ENCODE measurements at places on chromosomes 16 and 17. TPM values are rescaled to one million over a fixed set of nuclear protein-coding genes. Genes with fewer than 3 reads are reported as not detected.

Gene NPIPB13
- polyA plus RNA-seq: 2.0 TPM

DNA sequence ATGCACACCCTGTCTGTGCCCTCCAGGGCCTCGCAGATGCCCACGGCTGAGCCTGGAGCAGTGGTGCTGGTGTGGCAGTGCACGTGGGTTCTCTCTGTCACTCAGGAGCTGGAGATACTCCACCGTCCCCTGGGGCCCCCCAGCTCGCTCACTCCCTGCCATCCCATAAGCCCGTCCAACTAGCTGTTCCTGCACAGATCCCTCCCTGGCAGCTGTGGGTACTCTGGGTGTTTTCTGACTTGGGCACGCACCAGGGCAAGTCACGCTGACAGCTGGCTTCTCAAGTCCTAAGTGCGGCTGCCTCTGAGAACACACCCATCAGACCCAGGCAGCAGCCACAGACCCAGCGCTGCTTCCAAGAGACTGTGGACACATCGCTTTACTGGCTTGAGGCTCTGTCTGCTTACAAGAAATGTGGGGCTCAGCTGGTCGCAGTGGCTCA, 25.4 kb upstream of the ITGB4 start:
- peak; percentile 84 for DNase-seq

- DNase-seq: no peak
Observed at GRCh38 chr17:2897605-2898004, 101.4 kb downstream of the RAP1GAP2 start.

- DNase-seq: no peak
Observed at GRCh38 chr17:42880776-42881310, 19.8 kb upstream of the G6PC1 start.

DNA sequence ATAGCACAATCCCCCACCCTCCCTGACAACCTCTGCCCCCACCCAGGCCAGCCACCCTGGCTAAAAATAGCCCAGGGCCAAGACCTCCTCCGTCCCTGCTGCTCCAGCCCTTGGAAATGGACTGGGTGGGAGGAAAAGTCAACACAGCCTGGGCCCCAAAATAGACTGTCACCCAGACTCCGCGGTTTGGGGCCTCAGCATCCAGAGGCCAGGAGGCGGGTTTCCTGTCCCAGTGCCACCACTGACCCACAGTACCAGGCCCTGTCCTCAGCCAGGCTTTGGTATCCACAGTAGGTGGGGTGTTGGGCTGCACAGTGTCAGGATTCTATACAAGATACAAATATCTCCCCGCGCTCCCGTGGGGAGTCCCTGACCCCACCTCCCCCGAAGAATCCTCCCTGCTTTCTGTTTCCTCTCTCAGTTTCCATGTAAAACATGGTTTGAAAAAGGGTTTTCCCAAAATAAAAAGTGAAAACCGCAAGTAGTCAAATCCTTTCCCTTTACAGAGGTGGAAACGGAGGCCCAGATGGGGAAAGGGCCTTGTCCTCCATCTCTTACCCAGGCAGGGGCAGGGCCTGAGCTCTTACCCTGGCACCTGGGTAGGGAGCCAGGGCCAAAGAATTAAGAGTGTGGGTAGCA, 20.1 kb downstream of the CPNE2 start:
- DNase-seq: peak; percentile 27

Measured in right cardiac atrium (tissue), 5 donors.